ENCODE measurements at places on chromosomes 5 and 9. TPM values are rescaled to one million over a fixed set of nuclear protein-coding genes. Genes with fewer than 3 reads are reported as not detected.

- no peak overlapping the region for H3K27ac ChIP-seq
- no peak for DNase-seq
- no peak overlapping the region for H3K4me3 ChIP-seq
- H3K27me3 ChIP-seq, result peaks cover 25% of the 10 kb centered on the region
- H3K4me1 ChIP-seq, result peaks cover 4% of the 10 kb centered on the region
These were observed 60.6 kb upstream of the ZFR start for GRCh38 chr5:32504989-32505596.

PCDHGA12 gene
- 1.4 TPM for total RNA-seq

IFNA2 gene
- total RNA-seq, result not detected

- no peaks in the 10 kb centered on the region for H3K4me1 ChIP-seq
- H3K36me3 ChIP-seq, result no peaks in the 10 kb centered on the region
- no peak overlapping the region for H3K4me3 ChIP-seq
- H3K27ac ChIP-seq, result no peak overlapping the region
- H3K27me3 ChIP-seq, result peaks cover 6% of the 10 kb centered on the region
These were observed 280.3 kb upstream of the TNC start for GRCh38 chr9:115398313-115398650.
